ENCODE measurements at places on chromosomes 2 and 18.

DNA sequence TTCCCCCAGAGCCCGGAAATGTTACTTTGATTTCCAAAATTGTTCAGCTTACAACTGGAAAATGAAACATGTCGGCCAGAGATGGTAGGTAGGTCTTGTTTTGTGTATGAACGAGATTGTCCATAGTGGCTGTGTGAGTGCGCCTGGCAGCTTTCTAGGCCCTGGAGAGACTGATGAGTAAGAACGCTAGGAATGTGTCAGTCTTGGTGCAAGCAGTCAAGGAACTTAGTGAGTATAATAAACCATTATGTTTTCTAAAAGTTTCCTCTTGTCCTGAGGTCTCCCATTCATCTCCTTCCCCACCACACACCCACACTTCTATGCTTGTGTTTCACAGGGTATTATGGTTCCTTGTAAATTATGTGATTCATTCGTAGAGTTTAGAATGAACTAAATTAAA is 234.2 kb downstream of the CDH2 start:
- DNase-seq = no peak

GRCh38 chr2:16272038-16272788 is 331.9 kb downstream of the MYCN start:
- DNase-seq = no peak

DNA sequence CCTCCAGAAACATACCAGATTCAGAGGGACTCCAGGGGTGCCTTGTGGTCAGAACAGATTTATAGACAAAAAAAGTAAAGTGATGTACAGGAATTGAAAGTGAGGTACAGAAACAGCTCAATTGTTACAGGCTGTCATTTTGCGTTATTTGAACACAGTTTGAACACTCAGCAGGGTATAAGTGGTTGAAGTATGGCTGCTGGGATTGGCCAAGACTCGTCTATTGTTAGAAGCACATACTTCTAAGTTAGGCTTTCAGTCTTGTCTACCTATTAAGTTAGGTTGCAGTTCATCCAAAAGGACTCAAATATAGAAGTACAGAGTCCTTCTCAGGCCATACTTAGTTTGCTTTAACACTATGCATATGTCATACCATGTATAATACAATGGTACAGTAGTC is 21.0 kb upstream of the GRB14 start:
- DNase-seq = no peak

DNA sequence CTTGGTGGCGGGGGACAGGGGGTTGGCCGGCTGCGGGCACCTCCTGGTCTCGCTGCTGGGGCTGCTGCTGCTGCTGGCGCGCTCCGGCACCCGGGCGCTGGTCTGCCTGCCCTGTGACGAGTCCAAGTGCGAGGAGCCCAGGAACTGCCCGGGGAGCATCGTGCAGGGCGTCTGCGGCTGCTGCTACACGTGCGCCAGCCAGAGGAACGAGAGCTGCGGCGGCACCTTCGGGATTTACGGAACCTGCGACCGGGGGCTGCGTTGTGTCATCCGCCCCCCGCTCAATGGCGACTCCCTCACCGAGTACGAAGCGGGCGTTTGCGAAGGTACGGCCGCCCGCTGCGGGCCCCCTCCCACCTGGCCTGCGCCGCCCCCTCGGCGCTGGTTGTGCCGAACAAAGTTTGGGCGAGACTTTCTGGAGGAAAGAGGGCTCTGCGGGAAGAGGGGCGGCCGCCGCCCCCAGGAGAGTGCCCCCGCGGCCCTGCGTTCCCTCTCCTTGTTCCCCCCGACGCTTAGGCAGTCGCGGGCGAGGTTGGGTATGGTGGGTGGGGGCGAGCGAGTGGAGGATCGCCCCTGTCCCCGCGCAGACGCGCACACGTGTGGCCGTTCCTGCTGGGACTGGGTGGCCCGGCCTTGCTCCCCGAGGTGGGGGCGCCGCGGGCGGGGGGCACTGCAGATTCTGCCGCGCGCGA is 866 bp downstream of the CRIM1 start:
- no peak for DNase-seq

GRCh38 chr2:46257476-46257875 is 39.7 kb upstream of the EPAS1 start:
- no peak for DNase-seq

DNA sequence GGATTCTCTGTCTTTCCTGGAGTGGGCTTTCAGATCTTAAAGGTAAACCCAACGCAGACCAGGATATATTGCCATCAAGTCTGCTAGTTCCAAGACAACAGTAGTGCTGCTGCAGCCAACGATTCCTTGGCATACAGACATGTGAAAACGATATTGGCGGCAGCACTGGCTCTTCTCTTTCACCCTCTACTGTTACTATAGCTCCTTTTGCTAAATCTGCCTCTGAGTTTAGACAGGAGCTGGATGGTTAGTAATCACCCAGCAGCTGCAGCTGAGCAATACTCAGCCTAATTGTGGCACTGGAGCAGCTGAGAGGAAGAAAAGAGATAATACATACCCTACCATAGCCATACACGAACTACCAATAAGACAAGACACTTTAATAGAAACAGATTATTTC is 4.0 kb downstream of the YES1 start:
- no peak for DNase-seq

DNA sequence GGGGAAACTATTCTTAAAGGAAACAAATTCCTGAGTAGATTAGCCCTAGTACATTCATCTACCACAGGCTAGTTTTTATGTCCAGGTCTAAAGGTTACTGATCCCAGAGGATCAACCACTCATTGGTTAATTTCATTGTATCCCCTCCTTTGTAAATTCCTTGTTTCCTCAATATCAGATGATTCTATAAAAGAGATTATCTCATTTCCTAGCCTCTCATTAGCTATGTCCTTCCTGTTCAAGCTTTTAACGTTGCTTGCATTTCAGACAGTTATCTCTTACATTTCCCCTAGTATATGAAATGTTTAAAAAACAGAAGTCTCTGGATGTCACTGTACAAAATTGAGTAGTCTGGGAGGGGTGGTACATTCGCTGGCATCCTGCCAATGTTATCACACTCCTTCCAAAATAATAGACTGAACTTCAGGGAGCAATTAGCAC is 24.2 kb upstream of the ARMC9 start:
- DNase-seq = no peak

DNA sequence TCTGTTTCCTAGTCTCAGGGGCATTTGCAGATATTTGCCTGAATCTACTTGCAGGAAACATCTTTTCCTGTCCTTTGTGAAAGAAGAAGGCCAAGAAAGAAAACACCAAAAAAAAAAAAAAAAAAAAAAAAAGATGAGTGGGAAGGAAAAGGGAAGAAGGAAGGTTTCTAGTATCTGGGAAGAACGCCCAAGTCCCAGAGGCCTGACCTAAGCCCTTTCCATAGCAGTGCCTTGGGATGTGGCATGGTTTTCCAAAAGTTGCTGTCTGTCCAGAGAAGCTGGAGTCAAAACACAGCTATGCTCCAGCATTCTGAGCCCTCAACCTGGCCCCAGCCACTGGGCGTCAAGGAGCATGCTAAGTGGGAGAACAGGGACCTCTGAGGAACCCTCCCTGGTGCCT is 123.5 kb downstream of the INHBB start:
- DNase-seq = no peak

DNA sequence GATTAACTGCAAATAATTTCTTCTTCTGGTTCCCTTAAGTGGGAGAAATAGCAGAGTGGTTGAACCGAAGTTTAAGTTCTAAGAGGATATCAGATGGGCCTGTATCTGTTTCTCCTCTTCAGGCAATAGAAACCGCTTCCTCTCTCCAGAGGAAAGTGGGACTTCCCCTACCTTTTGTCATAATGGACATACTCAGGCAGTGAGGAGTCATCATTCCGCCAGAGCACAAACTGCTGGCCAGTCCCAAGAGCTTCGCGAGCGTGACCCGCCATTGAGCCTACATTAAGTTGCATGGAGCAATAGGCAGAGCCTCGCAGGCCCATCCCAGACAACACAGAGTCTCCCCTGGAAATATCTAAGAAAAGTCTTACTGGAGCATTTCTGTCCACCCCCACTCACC is 158.9 kb downstream of the LDLRAD4 start:
- no peak for DNase-seq

- DNase-seq = no peak
Measured at GRCh38 chr2:11290211-11290610, 54.2 kb downstream of the ROCK2 start.

All from bone marrow (tissue), 2 donors.